ENCODE measurements at places on chromosomes 7 and 10. TPM values are rescaled to one million over a fixed set of nuclear protein-coding genes. Genes with fewer than 3 reads are reported as not detected.

DNA sequence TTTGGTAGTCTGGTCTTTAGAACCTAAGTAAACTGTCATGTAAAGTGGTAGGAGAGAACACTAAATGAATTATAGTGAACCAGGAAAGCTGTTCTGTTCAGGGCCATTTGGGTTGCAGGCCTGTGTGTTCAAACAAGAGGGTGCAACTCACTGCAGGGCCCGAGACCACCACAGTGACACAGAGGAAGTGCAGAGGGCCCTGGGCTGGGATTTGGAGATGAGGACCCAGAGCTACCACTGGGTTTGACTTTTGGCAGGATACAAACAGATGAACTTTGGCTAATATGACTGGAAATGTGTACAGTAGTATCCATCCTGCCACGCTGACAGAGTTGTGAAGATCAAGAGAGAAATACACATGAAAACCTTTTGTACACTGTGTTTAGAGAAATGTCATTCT, 9.8 kb downstream of the MMP21 start:
- H3K4me3 ChIP-seq, result no peak overlapping the region
- H3K36me3 ChIP-seq, result peaks cover 36% of the 10 kb centered on the region
- H3K27ac ChIP-seq, result no peak overlapping the region

The EPO gene
- total RNA-seq, result 0.22 TPM

The HOXA10 gene
- total RNA-seq, result 4.9 TPM

GRCh38 chr10:61257956-61258496, 195.2 kb downstream of the TMEM26 start:
- H3K36me3 ChIP-seq, result no peaks in the 10 kb centered on the region
- peaks cover 5% of the 10 kb centered on the region for H3K4me1 ChIP-seq
- H3K4me3 ChIP-seq, result no peak overlapping the region
- peaks cover 10% of the 10 kb centered on the region for H3K27me3 ChIP-seq
- no peak overlapping the region for H3K27ac ChIP-seq

All from type B pancreatic cell (in vitro differentiated cells).